ENCODE measurements at places on chromosomes 16 and 17.

DNA sequence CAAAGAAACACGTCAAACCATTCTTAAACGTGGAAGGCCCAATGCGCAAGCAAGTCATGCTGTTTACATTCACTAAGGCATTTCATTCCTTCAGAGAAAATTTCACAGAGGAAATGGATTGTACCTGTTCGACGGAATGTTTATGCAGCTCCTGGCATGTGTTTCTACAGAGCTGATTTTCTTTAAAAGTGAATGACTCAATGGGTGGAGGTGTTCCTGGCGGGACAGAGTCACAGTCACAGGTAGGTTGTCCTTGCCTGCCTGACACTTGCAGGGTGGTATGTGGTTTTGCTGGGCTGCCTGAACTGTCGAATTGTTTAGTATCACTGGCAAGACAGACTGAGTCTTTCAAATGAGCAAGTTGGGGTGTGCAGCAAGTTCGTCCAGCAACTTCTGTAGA, 11.6 kb downstream of the PALB2 start:
- DNase-seq = no peak

- no peak for DNase-seq
Measured at GRCh38 chr17:65402513-65403496, 158.6 kb downstream of the AXIN2 start.

DNA sequence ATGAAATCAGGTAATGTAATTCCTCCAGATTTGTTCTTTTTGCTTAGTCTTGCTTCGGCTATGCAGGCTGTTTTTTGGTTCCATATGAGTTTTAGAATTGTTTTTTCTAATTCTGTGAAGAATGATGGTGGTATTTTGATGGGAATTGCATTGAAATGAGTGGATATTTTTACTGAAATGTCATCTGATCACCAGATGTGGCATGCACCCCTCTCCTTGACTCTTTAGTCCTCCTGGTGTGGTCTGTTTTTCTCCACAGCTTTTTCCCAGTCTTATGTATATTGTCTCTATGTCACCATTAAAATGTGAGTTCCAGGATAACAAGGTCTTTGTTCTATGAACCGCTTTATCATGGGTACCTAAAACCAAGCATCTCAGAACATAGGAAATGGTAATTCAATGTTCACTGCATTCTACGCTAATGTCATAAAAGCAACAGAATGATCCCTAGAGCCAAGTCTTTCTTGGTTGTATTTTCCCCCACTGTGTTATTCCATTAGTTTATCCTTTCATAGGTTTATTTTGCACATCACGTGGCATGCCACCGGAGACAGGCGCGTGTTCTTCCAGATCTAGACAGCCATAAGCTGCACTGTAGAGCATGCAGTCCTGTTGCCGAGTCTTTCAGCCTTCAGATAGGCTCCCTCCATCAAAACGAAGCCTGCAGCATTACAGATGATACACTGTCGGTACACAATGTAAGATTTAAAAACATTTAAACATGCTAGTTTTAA, 172.5 kb downstream of the RPTOR start:
- DNase-seq = no peak

DNA sequence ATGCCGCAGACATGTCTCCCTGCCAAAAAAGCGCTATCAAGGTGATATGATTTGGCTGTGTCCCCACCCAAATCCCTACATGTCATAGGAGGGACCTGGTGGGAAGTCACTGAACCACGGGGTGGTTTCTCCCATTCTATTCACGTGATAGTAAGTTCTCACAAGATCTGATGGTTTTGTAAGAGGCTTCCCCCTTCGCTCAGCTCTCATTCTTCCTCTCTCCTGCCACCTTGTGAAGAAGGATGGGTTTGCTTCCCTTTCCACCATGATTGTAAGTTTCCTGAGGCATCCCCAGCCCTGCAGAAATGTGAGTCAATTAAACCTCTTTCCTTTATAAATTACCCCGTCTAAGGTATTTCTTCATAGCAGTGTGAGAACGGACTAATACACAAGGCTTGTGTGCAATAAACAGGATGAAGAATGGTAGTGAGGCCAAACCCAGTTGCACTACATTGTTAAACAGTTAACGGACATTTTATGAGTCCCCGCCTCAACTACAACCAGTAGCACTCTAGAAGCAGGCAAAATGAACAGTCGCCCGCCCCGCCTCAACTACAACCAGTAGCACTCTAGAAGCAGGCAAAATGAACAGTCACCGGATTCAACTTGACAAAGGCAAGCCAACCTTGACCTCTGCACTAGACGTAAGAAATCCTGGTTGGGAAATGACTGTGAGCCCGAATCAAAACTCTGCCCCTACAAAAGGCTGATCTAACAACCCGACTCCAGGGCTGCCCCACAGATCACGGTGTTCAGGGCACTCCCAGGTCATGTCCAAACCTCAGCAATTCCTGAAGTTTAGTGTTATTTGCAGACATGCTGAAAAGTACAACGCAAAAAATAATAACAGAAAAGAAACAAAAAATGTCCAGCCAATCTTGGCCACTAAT, 26.3 kb downstream of the VPS53 start:
- DNase-seq = no peak

GRCh38 chr17:18182978-18183333, 672 bp upstream of the ALKBH5 start:
- no peak for DNase-seq

- DNase-seq = no peak
Measured at GRCh38 chr16:31305219-31305618, 45.4 kb downstream of the ITGAM start.

- DNase-seq = peak; percentile 9
Measured at GRCh38 chr17:40791787-40792436, 7.8 kb downstream of the KRT28 start.

DNA sequence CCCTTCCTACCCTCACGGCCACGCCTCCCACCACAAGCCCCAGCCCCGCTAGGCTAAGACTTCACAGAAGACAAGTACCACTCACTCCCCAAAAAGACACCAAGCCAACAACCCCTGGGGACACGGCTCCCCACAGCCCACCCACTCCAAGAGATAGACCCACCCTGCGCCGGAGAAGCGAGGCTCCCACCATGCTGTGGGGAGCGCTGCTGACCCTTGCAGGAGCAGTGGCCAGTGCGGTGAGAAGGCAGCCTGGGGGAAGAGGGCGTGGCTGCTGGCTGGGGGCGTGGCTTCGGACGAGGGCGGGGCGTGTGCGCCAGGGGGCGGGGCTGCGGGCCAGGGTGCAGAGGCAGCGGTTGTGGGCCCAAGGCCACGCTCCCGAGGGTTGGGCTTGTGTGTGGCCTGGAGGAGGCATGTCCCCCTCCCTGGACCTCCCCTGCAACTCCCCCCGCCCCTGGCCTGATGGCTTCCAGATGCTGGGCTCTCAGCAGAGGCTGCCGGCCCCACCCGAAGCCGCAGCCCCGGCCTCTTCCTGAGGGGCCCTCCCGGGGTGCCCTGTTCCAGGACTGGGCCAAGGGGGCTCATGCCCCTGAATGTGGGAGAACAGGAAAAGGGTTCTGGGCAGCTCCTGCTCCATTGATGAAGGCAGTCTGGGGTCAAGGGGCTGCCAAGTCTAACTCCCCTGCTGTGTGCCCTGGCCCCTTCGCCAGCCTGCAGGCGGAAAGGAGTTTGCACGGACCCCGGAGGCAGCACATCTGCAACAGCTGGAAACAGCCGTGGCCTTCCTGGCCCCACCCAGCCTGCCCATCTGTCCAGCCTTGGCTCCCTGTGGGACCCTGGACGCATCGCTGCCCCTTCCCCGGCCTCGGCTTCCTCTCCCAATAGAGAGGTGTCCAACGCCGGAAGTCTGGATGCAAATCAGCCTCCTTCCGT, 9.1 kb downstream of the TFAP4 start:
- DNase-seq = no peak

GRCh38 chr16:1045310-1045992, 27.1 kb upstream of the SSTR5 start:
- DNase-seq = no peak

DNA sequence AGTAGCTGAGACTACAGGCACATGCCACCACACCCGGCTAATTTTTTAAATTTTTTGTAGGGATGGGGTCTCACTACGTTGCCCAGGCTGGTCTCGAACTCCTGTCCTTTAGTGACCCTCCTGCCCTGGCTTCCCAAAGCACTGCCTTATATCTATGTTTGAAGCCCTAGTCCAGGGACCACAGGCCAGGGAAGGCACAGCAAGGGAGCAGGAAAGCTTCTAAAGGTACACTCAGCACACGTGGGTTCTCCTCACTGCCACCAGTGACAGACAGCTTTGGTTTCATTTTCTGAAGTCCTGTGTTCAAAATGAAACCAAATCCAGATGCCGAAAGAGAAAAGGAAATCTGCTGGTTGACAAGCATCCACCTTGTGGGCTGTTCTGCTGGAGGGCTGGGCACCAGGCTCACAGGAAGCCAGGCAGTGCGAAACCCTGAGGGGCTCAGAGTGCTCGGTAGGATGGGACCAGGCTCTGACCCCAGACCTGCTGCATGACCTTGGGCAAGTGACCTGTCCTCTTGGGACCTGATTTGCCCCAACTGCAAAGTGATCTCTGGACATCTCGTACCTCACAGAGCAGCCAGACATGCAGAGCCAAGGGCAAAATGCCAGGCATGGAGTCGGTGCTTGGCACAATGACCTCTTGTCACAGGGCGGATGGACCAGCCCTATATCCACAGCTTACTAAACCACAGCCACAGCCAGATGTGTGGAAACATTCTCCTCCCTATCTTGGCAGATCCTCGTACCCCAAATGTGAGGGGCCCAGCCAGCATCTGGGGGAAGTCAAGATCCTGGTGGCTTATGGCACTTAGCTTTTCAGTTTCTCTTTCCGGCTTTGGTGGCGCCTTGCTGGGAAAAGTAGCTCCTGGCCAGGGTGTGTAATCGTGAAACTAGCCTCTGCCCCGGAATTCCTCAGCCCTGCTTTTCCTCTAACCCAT, 2.8 kb upstream of the SOCS1 start:
- no peak for DNase-seq

GRCh38 chr17:21379080-21379711, 3.0 kb downstream of the KCNJ12 start:
- no peak for DNase-seq

DNA sequence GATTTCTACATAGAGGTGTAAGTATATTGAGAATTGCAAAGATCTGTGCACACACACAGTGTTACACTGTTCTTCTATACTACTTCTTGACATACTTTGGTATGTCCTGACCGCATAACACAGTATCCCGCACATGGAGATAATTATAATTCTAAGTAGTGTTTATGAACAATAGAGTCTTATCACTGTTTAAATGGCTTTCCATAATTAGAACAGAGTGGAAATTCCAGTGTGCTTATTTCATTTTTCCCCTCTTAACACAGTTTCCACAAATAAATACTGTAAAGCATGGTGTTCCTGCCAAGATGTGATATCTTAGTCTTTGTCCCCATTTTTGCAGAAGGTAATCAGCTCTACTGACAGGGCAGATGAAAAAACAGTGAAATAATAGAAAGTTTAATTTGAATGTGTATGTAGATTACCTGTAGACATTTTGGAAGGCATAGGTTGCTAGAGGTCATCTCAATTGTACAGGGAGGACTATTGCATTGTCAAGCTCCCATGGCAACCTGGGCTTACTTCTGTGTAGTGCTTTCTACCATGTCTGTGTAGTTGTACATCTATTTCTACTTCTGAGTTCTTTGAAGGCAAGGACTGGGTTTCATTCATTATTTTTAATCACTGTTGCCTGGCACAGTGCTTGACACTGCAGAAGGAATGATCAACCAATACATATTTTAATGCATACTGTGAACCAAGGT, 10.1 kb upstream of the KRT28 start:
- DNase-seq = no peak

DNA sequence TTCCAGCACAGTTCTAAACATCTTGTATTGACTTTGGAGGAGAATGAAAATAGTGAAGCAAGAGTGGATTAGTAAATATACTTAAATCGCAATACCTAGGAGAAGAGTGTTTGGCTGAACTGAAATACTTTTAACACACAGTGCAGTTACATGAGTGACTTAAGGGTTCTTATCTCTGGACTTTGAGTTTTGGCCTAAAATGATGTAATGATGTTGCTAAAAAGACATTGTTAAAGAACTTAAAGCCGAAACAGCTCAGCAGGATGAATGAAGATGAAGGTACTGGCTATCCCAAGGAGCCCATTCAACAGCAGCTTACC, 28.1 kb downstream of the PMP22 start:
- DNase-seq = no peak

DNA sequence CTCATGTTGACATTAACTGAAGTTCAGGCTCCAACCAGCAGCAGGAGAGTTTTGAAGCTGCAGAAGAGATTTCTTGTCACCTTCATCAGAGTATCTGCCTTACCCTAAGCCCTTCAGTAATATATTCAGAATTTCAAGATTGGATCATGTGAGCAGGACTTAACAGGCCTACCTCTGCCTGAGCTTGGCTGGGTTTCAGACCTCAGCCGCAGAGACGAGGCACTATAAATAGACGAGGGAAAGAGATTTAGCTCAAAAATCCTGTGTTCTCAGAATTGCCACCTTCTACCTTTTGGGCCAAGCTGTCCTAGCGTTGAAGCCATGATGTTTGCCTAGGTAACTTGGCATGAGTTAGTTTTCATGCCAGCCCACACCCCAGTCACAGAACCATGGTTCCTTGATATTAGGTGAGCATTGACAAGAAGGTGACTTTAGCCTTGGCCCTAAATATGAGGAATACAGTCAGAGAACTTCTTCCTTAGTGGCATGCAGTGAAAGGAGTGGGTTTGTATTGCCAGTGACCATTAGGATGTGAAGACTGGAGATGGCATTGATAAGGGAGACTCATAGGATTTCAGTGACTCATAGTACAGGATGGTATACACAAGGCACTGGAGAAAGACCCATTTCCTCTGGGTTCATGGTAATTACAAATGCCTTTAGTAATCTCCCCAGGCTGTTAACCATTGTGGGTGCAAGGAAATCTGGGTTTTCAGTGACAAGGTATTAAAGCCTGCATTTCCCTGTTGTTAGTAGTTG, 224.3 kb downstream of the MSI2 start:
- DNase-seq = no peak

DNA sequence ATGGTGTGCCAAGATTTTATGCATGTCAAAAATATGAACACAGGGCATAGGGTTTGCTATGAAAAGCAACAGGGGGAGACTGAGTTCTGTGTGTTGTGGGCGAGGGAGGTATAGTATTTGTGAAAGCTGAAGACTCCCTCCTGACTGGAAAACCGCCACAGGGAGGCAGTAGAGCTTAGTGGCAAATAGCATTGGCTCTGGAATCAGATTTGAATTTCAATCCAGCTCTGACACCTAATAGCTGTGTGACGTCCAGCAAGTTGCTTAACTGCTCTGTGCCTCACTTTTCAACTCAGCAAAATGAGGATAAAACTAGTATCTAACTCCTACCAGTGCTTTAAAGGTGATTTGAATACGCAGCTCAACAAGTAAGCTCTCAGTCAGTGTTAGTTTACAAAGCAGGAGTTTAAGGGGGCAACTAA, 22.0 kb downstream of the KPNA2 start:
- DNase-seq = no peak

GRCh38 chr17:68850749-68851510, 104.3 kb downstream of the ABCA8 start:
- DNase-seq = no peak

- no peak for DNase-seq
Measured at GRCh38 chr16:48168075-48168474, 12.3 kb upstream of the ABCC12 start.

- peak; percentile 47 for DNase-seq
Measured at GRCh38 chr17:1515640-1516387, 598 bp downstream of the INPP5K start.

GRCh38 chr16:4695473-4696171, 2.3 kb downstream of the NUDT16L1 start:
- no peak for DNase-seq

GRCh38 chr16:62249069-62249468, 212.8 kb upstream of the CDH8 start:
- no peak for DNase-seq

GRCh38 chr17:66511135-66511534, 208.7 kb downstream of the PRKCA start:
- DNase-seq = no peak

GRCh38 chr17:13420878-13421277, 180.9 kb downstream of the HS3ST3A1 start:
- no peak for DNase-seq
